ENCODE measurements at places on chromosomes 3 and 15.

DNA sequence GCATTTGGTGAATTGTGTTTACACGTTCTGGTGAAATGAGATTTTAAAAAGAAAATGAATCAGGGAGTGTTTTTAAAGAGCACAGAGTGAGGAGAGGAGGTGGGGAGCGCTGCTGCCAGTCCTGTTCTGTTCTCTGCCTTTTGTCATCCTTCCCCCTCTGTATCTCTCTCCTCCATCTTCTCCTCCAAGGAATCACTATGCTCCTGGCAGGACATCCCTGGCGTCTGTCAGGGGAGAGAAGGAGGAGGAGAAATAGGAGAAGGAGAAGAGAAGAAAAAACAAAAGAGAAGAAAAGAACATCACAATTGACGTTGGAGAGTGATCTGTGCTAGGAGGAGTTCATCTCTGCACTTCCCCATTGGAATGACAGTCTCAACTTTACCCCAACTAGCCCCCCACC lies 627.6 kb upstream of the TBL1XR1 start:
- peaks cover 67% of the 10 kb centered on the region for H3K4me1 ChIP-seq
- no peak for DNase-seq
- no peaks in the 10 kb centered on the region for H3K27me3 ChIP-seq
- H3K36me3 ChIP-seq: no peaks in the 10 kb centered on the region
- H3K27ac ChIP-seq: peak overlapping the region; percentile 85
- H3K4me3 ChIP-seq: no peak overlapping the region

DNA sequence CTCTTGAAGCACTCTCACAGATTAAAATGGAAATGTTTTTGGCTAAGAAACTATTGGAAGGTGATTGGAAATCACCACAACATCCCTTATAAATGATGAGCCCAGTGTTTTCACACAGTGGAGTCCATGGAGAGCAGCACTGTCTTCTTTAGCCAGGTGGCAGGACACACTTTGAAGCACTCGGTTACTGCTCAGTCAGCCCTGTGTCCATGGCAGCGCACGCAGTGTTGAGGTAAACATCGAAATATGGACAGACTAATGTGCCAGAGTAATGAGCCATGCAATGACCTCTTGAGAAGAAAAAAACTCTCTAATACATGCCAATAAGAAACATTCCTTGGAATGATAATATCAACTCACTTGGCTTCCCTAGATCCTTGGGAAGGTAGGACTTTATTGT lies 66.6 kb downstream of the TGFBR2 start:
- H3K36me3 ChIP-seq: peaks cover 42% of the 10 kb centered on the region
- no peak for DNase-seq
- H3K27ac ChIP-seq: no peak overlapping the region
- no peaks in the 10 kb centered on the region for H3K27me3 ChIP-seq
- H3K4me3 ChIP-seq: no peak overlapping the region
- H3K4me1 ChIP-seq: peaks cover 8% of the 10 kb centered on the region

- H3K27me3 ChIP-seq: peaks cover 7% of the 10 kb centered on the region
- H3K4me3 ChIP-seq: no peak overlapping the region
- H3K36me3 ChIP-seq: no peaks in the 10 kb centered on the region
- peaks cover 26% of the 10 kb centered on the region for H3K4me1 ChIP-seq
These were observed 37.0 kb downstream of the FEM1B start for GRCh38 chr15:68314563-68314962.

DNA sequence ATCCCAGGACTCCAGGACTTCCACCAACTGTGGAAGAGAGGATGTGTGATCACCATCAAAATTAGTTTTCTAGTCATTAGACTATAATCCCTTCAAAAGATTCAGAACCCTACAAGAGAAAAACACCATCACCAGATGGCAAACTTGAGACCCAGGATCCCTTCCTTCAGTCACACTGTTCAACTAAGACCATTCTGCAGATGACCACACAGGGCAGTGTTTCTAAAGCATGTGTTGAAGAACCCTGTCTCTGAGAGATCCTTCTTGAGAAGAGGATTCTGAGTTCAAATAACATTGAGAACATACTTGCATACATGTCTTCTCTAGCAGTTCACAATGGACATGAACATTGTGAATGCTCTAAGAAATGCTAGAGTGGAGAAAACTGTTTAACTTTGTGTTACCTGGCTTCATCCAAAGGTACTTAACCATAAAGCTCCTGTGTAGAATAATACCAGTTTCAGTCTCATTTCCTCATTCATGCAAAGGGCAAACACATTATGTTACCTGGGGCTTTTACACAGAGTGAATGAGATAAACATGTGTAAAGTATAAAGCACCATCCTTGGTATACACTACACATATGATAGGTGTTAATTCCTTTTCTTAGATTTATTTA lies 2.4 kb upstream of the ADGRG7 start:
- H3K27ac ChIP-seq: no peak overlapping the region
- no peak for DNase-seq
- H3K36me3 ChIP-seq: no peaks in the 10 kb centered on the region
- H3K4me3 ChIP-seq: no peak overlapping the region
- peaks cover 19% of the 10 kb centered on the region for H3K4me1 ChIP-seq

- no peak overlapping the region for H3K4me3 ChIP-seq
- no peak overlapping the region for H3K27ac ChIP-seq
- H3K27me3 ChIP-seq: no peaks in the 10 kb centered on the region
- H3K4me1 ChIP-seq: no peaks in the 10 kb centered on the region
- DNase-seq: no peak
- H3K36me3 ChIP-seq: no peaks in the 10 kb centered on the region
These were observed 177.3 kb upstream of the WNT5A start for GRCh38 chr3:55664387-55664786.

GRCh38 chr15:89475661-89476060 lies 20.7 kb downstream of the RHCG start:
- H3K4me3 ChIP-seq: no peak overlapping the region
- peaks cover 17% of the 10 kb centered on the region for H3K27me3 ChIP-seq
- no peak overlapping the region for H3K27ac ChIP-seq
- H3K36me3 ChIP-seq: no peaks in the 10 kb centered on the region
